Fibroblast of the aortic adventitia (primary cell): ENCODE measurements at places on chromosomes 3 and 15. TPM values are rescaled to one million over a fixed set of nuclear protein-coding genes. Genes with fewer than 3 reads are reported as not detected.

The WDR49 gene
- under 0.01 and 0.08 TPM in 2 replicates for total RNA-seq

The PLXND1 gene
- total RNA-seq: 31.4 and 76.3 TPM in 2 replicates

The GSK3B gene
- 74.1 and 123 TPM in 2 replicates for total RNA-seq

The RASSF1 gene
- 20.4 and 45.7 TPM in 2 replicates for total RNA-seq

The GLDN gene
- 0.49 and 13.3 TPM in 2 replicates for total RNA-seq

GRCh38 chr15:44656298-44656697 lies 7.2 kb downstream of the SPG11 start:
- DNase-seq: no peak

GRCh38 chr15:66758844-66759243 lies 56.8 kb downstream of the SMAD6 start:
- DNase-seq: no peak

DNA sequence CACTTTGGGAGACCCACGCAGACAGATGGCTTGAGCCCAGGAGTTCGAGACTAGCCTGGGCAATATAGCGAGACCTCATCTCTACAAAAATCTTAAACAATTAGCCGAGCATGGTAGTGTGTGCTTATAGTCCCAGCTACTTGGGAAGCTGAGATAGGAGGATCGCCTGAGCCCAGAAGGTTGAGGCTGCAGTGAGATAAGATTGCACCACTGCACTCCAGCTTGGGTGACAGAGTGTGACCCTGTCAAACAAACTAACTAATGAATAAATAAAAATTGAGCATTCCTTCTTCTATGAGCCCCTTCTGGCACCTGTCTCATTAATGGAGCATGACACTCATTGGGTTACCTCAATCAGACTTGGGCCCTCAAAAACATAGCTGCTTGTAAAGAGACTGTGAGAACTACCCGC lies 7.5 kb downstream of the ZDHHC3 start:
- DNase-seq: no peak

DNA sequence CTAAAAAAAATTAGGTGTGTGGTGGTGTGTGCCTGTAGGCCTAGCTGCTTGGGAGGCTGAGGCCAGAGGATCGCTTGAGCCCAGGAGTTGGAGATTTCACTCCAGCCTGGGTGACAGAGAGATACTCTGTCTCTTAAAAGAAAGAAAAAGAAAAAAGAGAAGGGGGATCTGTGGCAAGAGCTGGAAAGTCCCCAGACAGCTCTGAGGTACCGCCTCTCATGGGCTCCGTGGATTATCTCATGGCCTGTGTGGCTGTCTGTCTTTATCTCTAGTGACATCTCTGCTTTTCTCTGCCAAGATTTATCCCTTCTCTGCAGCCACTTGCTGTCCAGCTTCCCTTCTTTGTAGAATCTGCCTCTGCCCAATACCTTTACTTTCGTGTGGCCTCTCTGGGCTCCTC lies 5.7 kb downstream of the EXOSC7 start:
- DNase-seq: no peak

DNA sequence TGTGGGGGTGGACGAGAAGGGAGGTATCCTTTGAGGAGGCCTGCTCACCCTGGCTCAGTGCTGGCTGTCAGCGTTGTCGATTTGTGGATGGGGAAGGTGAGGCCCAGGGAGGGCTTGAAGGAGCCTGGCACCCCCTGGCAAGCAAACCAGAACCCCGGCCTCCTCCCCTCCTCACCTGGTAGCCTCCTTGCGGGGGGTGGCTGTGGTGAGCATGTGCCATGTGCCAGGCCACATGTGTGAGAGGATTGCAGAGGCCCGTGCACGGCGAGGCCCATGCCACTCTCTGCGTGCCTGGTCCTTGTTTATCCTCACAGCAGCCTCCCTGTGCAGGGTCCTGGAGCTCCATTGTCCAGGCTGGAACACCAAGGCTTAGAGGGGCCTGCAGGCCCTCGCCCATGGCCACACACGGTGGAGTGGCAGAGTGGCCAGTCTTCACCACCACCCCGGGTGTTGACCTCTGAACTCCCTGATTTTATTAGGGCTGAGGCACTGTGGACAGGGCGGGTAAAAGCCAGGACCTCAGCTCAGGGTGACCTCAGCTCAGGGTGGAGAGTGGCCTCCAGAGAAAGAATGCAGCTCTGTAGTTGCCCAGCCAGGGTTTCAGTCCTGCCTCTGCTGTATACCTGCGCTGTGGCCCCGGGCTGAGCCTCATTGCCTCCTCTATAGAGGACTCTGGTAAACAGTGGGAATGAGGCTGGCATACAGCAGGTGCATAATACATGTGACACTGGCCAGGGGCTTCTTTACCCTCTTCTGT lies 29.1 kb downstream of the HDAC11 start:
- no peak for DNase-seq

- no peak for DNase-seq
These were observed 7.3 kb downstream of the MCTP2 start for GRCh38 chr15:94238539-94239118.

DNA sequence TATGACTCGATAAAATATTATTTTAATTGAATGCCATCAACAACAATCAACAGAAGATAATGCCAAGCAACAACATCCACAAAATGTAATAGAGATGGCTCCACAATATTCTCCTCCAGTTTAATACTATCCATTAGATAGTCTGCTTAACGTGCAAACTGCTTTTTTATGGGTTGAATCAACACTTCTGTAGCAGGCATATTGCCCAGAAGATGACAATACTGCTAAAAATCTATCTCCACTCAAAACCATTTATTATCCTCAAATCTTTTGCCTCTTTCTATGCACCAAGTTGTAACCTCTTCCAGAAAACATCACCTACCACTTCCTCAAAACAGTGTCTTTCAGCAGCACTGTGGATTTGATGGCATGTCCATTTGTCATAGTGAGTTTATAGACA lies 295.7 kb upstream of the LMCD1 start:
- DNase-seq: no peak

GRCh38 chr3:17709236-17709810 lies 33.1 kb downstream of the TBC1D5 start:
- DNase-seq: no peak

DNA sequence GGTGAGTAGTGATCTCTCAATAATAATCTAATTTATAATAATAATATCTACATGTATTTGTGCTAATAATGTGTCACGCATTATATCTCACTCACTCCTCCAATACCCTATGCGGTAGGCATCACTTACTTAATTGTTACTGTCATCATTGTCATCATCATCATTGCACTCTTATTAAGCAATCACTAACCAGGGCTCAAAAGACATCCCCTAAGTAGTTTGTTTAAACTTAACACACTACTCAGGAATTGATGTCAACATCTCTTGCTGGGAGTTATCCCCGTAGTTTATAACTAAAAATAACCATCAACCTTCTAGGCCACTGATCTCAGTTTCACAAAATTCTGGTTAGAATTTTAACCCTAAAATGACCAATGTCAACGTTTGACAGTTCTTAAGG lies 56.8 kb upstream of the ICE2 start:
- no peak for DNase-seq

- peak; percentile 67 for DNase-seq
These were observed 5.8 kb upstream of the ATP11B start for GRCh38 chr3:182787302-182788036.

DNA sequence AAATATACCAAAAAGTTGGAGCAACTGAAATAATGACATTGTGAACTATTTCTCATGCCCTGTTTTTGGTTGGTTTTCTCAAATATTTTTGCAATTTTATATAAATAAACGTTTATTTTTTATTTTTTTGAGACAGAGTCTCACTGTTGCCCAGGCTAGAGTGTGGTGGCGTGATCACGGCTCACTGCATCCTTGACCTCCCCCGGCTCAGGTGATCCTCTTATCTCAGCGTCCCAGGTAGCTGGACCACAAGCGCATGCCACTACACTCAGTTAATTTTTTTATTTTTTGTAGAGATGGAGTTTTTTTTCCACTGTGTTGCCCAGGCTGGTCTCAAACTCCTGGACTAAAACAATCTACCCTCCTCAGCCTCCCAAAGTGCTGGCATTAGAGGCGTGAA lies 45.6 kb downstream of the YEATS2 start:
- no peak for DNase-seq

- DNase-seq: no peak
These were observed 566.3 kb downstream of the AGBL1 start for GRCh38 chr15:86645925-86646500.

DNA sequence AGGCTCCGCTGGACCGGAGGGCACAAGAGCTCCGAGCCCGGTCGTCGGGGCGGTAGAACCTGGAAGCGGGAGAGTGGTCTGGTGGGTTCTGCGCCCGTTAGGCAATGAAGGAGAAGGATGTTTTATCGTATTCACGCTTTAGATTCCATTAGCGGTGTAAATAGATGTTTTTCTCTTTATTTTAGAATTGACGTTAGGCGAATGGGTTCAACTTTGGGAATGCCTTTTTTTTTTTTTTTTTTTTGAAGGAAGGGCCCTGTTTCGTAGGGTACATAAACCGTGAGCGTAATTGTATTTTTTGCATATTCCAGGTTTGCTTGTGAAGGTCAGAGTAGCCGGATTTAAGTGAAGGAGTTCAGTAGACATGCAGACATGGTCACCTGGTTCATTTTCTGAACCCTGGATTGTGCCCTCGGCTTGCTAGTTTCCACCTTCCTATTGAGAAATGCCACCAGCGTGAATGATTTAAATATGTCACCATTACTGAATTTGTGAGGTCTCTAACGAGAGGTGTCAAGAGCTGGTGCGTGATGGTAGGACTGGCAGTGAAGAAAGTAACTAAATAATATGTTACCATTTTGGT lies 808 bp downstream of the RBM6 start:
- DNase-seq: no peak

- no peak for DNase-seq
These were observed 194.9 kb downstream of the FOXP1 start for GRCh38 chr3:71388535-71389120.

DNA sequence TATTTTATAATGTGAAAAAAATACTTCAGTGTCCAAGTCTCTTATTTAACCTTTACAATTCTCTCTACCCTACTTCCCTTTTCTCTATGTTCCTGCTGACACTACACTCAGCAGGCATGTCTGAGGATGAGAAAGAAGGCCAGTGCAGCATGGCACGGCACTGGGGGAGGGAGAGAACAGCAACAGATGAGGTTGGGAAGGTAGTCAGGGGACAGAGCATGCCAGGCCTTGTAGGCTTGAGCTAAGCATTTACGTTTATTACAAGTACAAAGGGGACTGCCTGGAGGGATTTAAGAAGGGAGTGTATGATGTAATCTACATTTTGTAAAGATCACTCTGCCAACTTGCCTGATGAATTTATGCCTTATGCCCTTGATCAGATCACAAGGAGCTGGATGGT lies 117.3 kb upstream of the WNT5A start:
- DNase-seq: no peak

GRCh38 chr3:197350446-197350845 lies 52.0 kb upstream of the DLG1 start:
- DNase-seq: no peak

GRCh38 chr3:185046603-185047002 lies 106.3 kb downstream of the C3orf70 start:
- no peak for DNase-seq
